ENCODE measurements at places on chromosomes 1 and 21.
A peak's percentile ranks its signal among the peaks of the same experiment; 100 is the strongest.

DNA sequence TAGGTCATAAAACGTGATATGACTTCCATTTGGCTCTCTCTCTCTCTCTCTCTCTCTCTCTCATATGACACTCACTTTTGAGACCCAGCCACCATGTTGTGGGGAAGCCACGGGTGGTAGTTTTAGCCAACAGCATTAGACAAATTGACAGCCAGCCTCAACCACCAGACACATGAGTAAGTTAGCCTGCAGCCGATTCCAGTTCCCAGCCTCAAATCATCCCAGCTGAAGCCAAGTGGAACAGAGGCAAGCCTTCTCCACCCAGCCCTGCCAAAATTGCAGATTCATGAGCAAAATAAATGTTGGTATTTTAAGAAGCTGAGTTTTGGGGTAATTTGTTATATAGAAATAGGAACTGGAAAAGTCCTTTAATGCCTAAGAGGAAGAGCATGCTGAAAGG lies 98.0 kb upstream of the DNAH14 start:
- DNase-seq, result no peak

DNA sequence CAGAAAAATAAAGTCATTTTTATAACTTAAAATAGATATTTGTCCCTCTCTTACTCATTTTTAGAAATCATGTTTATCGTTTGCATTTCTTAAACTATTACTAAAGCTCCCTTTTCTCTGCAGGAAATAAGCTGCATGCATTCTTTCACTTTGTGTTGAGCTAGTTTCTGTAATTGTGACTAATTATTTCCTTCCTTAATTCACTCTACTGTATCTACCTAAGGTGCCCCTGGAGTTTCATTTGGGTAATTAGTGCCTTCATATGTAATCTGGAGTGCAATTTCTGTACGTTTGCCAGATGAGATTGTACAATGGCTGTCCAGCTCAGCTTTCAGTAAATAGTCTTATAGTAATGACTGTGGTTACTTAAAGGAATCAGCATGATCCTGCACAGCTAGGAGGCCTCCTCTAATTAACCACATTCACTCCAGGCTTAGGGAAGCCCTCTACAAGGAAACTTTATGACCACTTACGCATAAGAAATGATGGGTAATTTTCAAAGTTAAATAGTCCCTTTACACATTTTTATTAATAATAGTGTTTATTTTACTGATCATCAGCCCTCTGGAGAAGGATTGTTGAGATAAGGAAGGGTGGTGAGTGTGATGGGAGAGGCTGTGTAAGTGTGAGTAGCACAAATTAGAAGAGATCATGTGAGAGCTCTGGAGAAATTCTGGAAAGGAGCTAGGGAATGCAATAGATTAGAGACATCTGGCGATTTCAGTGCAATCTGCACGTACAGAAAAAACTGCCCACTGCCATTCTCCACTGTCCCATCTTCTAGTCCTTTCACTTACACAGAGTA lies 86.8 kb downstream of the LRRC8C start:
- peak; percentile 73 for DNase-seq

DNA sequence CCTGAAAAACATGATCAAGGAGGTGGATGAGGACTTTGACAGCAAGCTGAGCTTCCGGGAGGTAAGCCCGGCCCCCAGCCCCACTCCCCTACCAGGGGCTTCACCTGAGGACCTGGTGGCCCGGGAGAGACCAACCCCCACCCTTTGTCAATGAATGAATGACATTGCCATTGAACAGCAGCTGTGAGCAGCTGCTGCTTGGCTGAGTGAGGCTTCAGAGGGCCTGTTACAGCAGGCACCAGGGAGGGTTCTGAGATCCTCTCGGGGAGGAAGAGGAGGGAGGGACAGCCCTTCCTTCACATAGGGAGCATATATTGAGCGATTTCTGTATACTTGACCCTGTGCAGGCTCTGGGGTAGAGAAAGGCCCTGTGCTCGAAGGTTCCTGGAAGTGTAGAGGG lies 12.3 kb upstream of the CTRC start:
- DNase-seq, result no peak

DNA sequence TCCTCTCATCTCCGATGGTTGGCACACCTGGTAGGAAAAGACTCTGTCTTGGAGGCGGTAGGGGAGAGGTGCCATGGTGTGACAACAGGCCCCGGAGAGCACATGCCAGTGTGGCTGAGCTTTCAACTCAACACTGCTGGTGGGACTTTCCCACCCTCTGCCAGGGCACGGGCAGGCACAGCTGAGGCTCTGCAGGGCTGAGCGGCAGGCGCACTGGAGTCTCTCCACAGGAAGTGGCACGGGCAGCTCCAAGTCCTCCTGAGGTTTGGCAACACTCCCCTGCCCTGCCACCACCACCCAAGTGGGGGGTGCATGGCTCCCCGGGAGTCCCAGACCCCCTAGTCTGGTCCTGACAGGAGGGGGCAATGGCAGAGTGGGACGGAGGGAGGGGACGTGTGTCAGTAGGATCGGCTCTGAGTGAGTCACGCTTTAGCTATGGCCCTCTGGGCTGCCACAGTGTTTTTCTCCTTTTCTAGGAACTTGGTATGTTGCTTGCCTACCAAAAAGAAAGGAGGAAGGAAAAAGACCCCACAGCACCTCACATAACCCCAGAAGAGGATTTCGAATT lies 27.3 kb upstream of the EVA1B start:
- DNase-seq, result peak; percentile 58

DNA sequence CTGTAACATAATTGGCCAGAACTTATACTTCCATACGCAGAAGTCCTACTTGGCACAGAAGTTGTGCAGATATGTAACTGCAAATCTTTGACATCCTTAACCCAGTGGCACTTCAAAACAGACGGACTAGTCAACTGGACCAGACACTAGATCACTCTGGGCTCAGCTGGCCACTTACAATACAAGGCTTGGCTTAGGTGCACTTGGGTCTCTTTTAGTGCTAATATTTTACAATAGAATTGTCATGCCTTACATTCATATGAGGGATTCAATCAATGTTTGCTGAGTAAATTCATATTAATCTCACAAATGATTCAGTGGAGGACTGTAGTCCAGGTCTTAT lies 20.1 kb downstream of the XKR8 start:
- DNase-seq, result no peak

- DNase-seq, result no peak
Observed at GRCh38 chr1:48356901-48357300, 115.1 kb downstream of the SPATA6 start.

GRCh38 chr1:77349275-77349674 lies 67.5 kb downstream of the AK5 start:
- DNase-seq, result no peak

DNA sequence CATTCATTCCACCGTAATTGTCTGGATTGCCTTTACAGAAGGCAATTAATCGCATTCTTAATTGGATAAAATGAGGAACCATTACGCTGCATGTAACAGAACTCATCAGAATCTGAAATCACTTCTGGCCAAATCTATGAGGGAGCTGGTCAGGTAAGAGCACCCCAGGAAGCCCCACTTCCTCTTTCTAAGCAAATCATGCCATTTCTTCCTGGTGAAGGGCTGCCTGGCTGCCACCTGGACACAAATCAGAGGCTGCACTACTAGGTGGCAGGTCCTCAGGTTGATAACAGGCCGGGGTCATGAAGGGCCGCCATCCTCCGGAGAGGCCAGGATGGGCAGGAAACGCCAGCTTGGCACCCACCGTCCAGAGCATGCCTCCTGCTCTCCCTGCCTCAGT lies 73.7 kb downstream of the CAPZB start:
- DNase-seq, result no peak

GRCh38 chr1:9322661-9323244 lies 30.1 kb downstream of the SPSB1 start:
- DNase-seq, result no peak

GRCh38 chr1:109499661-109500536 lies 6.0 kb downstream of the CYB561D1 start:
- peak; percentile 83 for DNase-seq

- no peak for DNase-seq
Observed at GRCh38 chr1:220528679-220529501, 954 bp downstream of the MARK1 start.

GRCh38 chr1:59143811-59144210 lies 153.1 kb upstream of the FGGY start:
- no peak for DNase-seq

GRCh38 chr1:27779122-27779521 lies 6.1 kb downstream of the STX12 start:
- DNase-seq, result no peak

DNA sequence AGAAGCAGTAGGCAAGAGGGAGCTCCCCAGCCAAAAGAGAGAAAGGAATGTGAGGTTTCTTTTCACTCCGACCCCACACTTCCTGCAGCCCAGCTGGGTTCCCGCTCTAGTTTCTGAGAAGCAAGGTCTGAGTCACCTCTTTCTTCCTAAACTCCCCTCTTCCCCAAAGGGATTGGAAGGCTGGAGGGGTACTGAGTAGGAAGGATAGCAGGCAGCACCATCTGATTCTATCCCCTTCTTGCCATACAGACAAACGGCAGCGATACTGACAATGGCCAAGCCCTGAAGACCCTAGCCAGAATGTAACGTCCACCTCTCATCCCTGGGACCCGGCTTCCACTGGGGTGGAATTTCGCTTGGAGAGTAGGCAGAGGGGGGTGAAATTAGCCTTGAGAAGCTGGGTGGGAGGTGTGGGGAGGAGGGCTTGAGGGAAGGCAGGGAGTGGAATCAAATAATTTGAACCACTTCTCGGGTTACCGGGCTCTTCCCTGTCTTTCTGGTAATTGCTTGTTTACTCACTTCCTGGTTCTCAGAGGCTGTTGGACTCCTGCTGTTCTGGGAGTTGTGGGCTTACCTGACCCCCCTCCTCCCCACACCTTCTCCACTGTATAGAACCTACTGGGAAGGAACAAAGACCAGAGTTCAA lies 13.2 kb downstream of the IER5 start:
- DNase-seq, result no peak

DNA sequence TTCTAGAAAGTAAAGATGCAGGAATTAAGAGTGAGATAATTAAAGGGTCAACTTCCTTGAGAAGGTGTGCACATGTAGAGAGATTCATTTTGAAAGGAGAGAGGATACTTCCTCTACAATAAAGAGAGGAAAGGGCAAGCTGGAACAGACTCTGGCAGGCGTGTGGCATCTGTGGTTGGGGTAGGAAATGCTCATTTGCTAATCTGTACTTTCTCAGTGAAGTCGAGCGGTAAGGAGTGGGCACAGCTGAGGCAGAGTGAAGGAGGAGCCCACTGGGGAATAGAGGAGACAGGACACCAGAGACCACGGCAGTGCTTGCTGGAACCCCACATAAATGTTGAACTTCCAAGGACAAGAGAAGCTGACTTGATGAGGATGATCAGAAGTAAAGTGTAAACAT lies 49.1 kb downstream of the PCSK9 start:
- peak; percentile 66 for DNase-seq

DNA sequence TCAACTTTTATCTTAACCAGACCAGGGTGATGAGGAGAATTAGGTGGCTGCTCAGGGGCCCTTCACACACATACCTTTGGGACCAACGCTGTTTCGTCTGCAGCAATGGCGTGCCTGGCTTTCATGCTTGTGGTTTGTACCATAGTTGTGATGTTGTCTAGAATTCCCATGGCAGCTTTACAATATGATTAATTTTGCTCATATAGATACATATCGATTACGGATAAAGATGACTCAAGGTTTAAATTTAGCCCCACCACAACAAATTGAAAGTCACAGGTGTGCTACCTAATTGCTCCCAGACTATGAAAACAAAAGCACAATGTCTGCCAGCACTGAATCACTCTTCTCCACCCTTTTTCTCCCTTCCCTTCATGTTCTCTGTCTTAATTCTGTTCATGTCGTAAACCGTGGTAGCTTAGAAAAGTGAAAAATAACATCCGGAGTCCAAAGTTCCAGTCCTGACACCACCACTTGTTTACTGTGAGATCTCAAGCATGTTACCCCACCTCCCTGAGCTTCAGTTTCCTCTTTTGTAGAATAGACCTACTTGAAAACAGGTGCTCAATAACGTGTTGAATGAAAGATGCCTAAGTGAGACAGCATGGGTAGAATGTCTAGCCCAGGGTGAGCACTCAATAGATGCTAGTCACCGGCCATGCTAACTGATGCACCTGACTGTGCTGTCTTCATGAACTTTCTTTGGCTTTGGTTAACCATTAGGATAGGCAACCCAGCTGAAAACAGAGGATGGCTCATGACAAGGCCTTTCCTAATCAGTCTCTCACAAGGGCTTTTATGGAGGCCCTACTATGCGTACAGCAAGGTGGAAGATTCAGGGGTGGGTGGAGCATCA lies 22.1 kb upstream of the JUN start:
- DNase-seq, result no peak

- no peak for DNase-seq
Observed at GRCh38 chr21:37869661-37870060, 46.6 kb downstream of the KCNJ6 start.

GRCh38 chr1:159877695-159878444 lies 15.4 kb upstream of the VSIG8 start:
- DNase-seq, result peak; percentile 56

DNA sequence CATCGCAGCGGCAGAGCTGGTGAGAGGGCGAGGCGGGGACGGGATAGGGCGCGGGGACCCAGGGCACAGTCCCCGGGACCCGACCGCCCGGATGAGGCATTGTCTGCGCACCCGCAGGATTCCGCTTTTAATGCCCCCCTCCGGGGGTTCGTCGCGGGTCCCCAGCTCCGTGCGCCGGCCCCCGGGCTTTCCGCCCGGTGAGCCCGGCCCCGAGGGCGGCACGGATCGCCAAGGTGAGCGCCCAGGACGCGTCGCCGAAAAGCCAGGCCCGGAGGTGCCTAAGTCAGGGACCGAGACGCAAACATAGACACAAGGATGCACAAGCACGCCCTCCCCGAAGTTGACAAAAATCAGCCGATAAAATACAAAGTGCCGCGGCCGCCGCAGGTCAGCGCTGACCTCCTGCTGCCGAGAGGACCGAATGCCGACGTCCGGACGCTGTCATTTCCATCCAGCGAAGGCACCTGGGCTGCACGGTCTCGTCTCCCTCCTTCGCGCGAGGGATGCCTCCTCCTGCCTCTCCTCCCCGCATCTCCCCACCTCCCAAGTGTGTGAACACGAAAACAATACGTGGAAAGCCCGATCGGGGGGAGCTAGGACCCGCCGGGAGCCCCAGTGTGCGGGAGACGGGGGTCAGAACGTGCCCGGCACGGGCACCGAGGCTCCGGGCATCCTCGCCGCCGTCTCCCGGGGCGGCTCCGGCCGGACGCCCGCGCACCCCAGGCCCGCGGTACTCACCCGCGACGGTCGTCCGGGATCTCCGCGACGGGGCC lies 101.1 kb upstream of the SOD1 start:
- DNase-seq, result peak; percentile 48

- peak; percentile 16 for DNase-seq
Observed at GRCh38 chr1:17673329-17674072, 81.6 kb upstream of the ACTL8 start.

GRCh38 chr1:156488566-156489165 lies 11.9 kb downstream of the MEF2D start:
- no peak for DNase-seq
